Keratinocyte (primary cell): ENCODE measurements at places on chromosomes 5 and 9.

GRCh38 chr5:173202266-173202875 is 32.6 kb downstream of the NKX2-5 start:
- no peak for DNase-seq

- no peak for DNase-seq
These were observed 92.4 kb downstream of the EQTN start for GRCh38 chr9:27204578-27204977.

GRCh38 chr5:179367491-179367890 is 22.2 kb upstream of the ADAMTS2 start:
- no peak for DNase-seq

- no peak for DNase-seq
These were observed 145.3 kb upstream of the ADCY2 start for GRCh38 chr5:7250611-7251010.

GRCh38 chr5:83686251-83686650 is 34.4 kb downstream of the HAPLN1 start:
- DNase-seq, result no peak

DNA sequence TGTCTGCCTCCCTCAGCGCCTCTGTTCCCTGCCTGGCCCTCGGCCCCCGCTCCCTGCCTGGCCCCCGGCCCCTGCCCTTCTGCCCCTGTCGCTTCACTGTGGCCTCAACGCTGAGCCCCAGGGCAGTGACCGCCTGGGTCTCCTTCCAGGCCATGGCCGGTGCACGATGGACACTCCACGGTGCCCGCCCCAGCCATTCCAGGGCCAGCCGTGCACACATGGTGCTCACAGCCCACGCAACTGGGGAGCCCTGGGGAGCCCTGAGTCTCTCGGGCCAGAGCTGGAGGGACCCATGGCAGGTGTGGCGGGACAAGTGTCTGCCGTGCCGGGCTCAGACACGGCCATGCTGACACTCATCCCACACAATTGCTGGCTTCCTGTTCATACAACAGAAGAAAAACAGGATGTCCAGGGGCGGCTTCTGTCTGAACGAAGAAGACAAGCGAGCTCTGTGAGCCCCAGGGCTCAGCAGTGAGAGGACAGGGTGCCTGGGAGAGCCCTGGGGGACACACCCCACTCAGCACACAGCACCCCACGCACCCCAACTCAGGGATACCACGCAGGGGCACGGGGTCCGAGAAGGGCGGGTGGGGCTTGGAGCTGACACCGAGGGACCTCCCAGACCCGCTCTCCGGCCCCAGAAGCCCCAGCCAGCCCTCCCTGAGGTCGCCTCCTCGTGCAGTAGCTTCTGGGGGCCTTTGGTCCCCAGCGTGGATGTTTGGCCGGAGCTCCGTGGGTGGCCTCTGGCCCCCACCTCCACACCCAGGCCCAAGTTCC is 35.7 kb downstream of the EXD3 start:
- no peak for DNase-seq

- no peak for DNase-seq
These were observed 24.2 kb upstream of the ELAVL2 start for GRCh38 chr9:23850242-23850689.

DNA sequence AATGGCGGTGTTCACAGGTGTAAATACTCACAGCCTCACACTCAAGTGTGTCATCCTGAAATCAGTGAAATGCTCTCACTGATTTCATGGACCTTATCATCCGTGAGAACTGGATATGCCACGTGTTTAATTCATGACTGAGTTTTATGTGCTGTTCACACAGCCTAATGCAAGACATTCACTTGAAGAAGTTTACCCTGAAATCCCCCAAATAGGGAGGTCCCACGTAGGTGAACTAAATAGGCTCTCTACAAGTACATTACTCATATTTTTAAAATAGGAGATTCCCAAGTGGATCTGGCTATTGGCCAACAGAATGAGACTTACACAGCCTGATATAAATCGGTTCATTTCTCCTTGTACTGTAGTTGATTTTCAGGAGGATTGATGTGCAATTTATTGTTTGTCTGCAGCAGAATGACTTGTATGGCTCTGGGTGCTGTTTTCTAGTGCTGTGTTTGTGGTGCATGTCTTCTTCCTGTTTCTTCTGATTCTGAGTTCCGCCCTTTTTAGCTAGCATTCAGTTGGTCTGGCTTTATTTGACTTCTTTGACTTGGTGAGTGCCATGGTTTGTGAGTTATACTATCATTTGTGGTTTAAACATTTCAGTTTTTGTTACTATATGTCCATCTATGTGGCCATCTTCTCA is 25.1 kb downstream of the TRIO start:
- no peak for DNase-seq

DNA sequence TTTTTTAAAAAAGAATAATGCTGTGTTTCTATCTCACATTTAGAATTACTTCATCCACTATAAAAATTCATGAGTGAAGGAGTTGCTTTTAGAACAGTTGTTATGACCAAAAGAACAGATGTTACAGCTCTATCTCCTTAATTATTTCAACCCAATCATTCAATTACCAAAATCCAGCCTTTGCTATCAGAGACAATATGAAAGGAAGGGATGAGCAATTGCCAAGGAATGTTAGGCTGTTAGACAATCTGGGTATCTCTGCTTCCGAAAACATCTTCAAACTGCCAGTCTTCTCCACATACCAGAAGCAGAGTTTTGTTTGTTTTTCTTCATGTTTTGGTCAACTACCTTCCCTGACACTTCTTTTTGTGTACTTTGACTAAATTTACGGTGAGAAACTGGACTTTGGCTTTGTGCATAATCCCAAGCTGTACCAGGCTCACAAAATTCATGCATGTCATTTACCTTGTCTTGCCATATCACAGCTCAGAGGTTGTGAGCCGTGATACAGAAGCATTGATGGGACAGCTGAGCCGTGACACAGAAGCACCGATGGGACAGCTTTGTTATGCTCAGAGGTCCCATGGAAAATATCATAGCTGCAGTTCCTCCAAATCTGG is 405.5 kb downstream of the KIF4B start:
- DNase-seq, result no peak

GRCh38 chr5:158064334-158065123 is 205.6 kb upstream of the CLINT1 start:
- DNase-seq, result no peak

- DNase-seq, result no peak
These were observed 114.9 kb upstream of the SLC25A48 start for GRCh38 chr5:135719428-135720063.

DNA sequence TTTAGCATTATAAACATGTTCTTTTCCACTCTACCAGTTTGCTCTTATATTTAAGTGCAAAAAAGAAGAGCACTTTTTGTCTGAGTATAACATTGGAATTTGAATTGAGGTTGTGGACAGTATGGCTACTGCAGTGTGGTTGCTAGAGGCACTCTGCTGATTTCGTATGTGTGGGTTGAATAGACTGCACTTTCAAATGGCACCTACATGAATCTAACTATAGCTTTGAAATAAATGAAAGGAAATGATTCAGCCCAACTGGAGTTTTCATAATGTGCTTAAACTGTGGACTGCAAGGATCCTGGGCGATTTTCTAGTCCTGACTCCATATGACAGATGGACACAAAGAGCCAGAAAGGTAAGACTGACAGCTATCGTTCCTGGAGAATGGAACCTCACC is 657.6 kb upstream of the RIOK2 start:
- no peak for DNase-seq

DNA sequence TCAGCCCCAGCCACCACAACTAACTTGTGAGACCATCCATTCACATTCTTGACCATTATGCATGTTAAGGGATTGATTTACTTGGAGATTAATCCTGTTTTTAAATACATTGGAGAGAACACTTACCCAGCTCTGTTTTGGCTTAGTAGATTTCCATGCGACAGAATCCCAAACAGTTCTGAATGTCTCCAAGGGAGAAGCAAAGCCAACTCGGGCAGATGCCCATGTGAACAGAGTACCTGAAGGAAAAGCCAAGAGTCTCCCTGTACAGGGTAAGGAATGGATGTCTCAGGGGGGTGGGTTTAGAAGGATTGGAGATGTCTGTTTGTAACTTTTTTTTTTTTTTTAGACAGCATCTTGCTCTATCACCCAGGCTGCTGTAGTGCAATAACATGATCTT is 61.0 kb downstream of the GRAMD2B start:
- DNase-seq, result no peak

DNA sequence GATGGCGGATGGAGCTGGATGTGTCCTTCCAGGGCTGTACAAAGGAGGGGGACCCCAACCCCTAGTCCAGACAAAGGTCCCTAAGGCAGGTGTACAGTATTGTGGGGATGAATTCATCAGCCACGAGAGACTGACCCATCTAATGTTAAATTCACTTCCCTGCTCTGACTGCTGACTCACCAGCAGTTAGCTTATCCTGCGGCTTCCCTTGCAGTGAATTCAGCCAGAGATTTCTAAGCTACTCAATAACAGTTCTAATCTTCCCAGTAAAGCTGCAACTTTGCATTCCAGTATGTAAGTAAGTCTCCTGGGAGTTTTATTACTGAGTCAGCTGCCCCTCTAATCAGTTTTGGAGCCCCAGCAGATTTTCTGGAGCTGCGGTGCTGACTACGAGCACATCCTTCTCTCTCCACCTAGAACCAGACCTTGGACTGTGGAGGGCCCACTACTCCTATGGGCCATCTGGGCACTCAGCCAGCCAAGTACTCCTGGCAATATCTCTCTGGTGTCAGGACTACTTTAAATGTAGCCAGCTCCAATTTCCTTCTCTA is 16.1 kb downstream of the B4GALT1 start:
- DNase-seq, result no peak

DNA sequence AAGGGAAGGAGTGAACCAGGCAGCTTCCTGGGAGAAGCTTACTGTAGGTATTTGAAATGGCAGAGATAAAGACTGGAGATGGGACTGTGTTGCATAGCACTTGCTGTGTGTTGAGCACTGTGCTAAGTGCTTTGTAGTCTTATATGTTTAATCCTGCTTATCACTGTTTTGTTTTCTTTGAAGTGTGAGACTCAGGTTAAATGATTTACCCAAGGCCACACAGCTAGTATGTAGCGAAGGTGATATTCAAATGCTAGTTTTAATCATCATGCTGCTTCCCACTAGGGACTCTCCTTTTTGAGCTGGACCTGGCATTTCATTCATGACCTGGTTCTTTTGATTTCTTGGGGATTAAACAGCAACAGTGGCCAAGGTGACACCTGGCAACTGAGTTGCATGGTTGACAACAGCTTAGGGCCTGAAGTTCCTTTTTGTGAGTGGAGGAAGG is 35.3 kb upstream of the SPRY4 start:
- no peak for DNase-seq

GRCh38 chr9:16112116-16112515 is 559.3 kb downstream of the CCDC171 start:
- DNase-seq, result no peak

- DNase-seq, result no peak
These were observed 138.7 kb downstream of the DRD1 start for GRCh38 chr5:175305251-175305650.

GRCh38 chr5:102481054-102481715 is 17.6 kb downstream of the SLCO6A1 start:
- no peak for DNase-seq

DNA sequence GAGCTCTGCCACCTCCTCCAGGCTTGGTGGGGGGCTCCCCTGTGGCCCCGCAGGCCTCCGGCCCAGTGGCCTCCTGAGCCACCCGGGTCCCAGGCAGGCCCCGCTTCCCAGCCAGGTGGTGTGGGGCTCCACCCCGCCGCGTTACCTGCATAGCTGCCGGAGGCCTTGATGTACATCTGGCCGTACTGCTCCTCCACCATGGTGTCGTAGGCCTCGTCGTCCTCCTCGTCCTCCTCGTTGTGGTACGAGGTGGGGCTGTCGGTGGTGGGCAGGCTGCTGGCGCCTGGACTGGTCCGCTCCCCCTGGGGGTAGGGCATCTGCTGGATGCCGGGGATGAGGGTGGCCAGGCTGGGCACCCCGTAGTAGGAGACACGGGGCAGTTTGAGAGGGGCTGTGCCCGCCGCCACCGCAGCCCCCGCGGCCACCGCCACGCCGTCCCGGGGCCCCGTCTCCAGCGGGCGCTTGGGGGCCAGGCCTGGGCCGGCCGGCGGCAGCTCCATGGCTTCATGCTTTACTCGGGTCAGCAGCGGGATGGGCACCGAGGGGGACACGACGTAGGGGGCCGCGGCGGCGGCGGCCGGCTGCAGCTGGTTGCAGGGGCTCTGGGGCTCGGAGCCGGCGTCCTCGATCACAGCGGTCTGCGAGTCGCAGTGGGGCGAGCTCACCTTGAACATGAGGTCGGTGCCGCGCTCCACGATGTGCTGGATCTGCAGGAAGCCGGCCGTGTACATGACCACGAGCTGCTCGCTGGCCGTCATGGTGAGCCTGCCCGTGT is 45.4 kb downstream of the NACC2 start:
- no peak for DNase-seq

- DNase-seq, result no peak
These were observed 49.7 kb downstream of the TRPC7 start for GRCh38 chr5:136315667-136316066.

DNA sequence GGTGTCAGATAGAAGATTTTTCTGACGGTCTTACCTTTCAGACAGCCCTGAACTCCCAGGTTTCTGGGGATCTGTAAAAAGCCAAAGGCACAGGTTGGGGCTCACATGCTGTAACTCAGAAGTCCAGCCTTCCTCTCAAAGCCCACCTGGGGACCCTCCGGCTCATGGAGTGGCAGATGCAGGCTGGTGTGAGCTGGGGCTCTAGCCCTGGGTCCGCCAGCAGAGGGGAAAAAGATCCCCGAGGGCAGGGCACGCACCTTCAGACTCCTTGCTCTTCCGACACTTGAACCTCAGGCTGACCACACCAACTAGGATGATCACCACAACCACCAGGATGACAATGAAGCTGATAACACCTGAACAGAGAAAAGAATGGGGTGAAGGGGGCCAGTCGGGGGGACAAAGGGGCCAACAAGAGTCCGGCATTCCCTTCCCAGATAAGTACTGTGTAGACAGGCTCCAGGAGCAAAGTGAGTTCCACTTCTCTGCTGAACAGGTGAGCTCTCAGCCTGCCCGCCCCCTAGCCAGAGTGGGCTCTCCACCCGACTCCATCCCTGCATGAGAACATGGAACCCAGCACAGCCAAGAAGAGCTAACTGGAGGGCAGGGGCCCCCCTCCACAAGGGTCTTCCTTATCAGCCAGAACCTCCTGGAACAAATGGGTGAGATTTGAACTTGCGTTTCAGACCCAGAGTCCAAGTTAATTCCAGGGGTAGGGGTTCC is 7.8 kb downstream of the ECSCR start:
- no peak for DNase-seq

GRCh38 chr5:104659497-104659896 is 1096.9 kb upstream of the NUDT12 start:
- no peak for DNase-seq

DNA sequence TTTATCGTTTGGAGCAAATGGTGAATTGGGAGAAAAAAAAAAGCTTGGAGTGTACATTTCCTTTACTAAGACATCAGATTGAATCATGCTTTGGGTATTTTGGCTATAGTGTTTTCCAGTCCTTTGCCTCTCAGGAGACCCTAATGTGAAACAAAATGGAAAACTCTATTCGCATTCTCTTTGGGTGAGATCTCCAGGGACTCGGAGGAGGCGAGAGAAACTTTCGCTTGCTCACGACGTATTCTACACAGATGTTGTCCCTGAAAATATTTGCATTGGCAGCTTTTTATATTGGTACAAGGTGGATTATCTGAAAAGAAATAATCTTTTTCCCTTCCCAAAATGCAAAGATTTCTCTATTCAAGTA is 1240.1 kb upstream of the WWC1 start:
- no peak for DNase-seq
